ENCODE measurements at places on chromosomes 3 and 15.

DNA sequence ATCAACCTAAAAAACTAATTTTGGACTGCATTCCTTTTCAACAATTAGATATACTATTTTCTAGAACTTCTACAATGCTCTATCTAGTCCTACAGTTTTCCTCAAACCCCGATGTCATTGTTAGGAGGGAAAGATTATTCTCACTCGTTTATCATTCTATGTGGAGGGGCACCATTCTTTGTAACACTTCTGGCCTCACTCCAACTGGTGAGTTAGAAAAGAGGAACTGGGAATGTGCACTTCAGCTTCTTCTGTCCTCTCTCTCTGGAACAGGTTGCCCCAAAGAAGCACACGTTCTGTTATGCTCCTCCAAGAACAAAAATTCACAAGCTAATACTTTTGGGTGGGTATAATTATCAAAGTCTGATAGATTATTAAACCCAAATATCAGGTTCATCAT is 137.9 kb downstream of the UACA start:
- H3K4me1 ChIP-seq, result no peaks in the 10 kb centered on the region
- no peaks in the 10 kb centered on the region for H3K27me3 ChIP-seq
- H3K4me3 ChIP-seq, result no peak overlapping the region
- H3K27ac ChIP-seq, result no peak overlapping the region

- H3K4me1 ChIP-seq, result no peaks in the 10 kb centered on the region
- H3K4me3 ChIP-seq, result no peak overlapping the region
- no peaks in the 10 kb centered on the region for H3K36me3 ChIP-seq
- H3K27ac ChIP-seq, result no peak overlapping the region
- no peak for DNase-seq
- H3K27me3 ChIP-seq, result no peaks in the 10 kb centered on the region
Measured at GRCh38 chr15:83813682-83814081, 159.8 kb downstream of the ADAMTSL3 start.

DNA sequence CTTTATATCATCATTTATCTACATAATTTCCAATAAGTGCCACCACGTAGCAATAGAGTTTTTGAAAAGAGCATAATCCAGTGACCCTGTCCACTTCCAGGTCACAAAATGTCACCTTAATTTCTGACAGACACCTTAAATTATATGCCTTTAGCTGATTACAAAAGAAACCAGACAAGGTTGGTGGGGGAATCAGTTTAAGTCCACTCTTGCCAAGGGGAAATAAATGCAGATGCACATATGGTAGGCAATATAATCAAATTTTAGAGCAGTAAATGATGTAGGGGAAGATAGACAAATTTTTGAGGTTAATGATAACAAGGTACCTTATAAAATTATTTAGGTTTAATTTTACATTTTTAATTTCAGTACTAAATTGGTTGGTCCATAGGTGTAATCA is 253.5 kb downstream of the ZIC1 start:
- H3K27me3 ChIP-seq, result no peaks in the 10 kb centered on the region
- no peak for DNase-seq
- no peaks in the 10 kb centered on the region for H3K4me1 ChIP-seq
- H3K27ac ChIP-seq, result no peak overlapping the region
- no peaks in the 10 kb centered on the region for H3K36me3 ChIP-seq

DNA sequence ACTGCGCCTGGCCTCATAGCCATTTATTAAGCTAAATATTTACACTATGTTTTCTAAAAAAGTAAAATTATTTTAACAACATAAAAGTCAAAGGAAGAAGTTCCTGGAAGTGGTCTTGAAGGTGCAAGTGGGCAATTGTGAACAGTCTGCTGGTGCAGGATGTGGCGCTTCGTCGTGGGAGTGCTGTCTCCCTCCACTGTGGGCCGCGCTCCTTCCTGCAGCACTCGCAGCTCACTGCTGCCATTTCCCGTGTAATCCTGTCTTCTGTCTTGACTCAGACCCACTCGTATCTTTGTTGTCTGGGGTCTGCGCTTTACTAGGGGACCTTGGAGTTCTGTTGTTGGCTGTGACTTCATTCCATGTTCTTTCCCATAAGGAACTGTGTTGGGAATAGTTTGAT is 56.3 kb downstream of the APBA2 start:
- H3K4me3 ChIP-seq, result no peak overlapping the region
- H3K4me1 ChIP-seq, result no peaks in the 10 kb centered on the region
- no peak for DNase-seq

DNA sequence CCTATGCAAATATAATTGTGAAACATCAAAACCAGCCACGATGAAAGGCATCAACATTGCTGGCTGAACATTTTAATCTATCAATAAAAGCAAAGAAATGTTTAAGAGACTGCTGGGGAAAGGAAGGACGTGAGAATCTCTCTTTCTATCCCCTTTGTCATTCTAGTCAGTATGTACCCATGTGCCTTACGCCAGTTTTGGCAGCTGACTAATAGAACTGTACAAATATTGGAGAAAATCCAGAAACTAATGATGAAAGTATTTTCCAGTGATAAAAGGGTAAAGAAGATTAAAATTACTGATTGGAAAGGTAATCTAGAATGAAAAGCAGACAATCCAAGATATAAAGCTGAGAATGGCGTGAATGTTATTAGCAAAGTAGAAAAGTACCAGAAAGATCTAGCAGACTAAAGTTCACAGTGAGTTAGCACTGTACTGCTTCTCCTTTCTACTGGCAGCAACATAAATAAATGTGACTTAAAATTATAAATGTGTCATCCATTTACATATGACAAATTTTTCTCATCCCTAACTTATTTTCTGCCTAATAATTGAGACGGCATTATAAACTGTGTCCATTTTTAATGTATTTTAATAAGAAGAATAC is 401.9 kb upstream of the CNTN4 start:
- H3K36me3 ChIP-seq, result no peaks in the 10 kb centered on the region
- H3K27me3 ChIP-seq, result no peaks in the 10 kb centered on the region
- H3K27ac ChIP-seq, result no peak overlapping the region
- H3K4me1 ChIP-seq, result peaks cover 3% of the 10 kb centered on the region
- no peak overlapping the region for H3K4me3 ChIP-seq

DNA sequence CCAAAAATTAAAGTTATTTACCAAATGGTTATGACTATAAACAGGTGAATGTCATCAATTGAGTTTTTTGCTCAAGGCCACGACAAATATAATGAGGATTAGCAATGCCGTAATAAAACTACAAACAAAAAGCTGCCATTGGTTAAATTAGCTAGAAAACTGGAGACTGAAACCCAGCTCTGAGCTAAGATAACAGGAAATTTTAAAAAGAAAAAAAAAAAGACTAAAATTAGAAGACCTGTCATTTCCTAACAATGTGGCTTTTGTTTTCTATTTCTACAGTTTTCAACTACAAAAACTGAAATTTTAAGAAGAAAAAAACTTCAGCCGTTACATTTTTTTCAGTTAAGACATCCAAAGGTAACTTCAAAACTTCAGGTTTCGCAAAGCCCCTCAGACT is 9.7 kb downstream of the SLC12A6 start:
- H3K27ac ChIP-seq, result no peak overlapping the region
- H3K4me1 ChIP-seq, result no peaks in the 10 kb centered on the region
- H3K27me3 ChIP-seq, result no peaks in the 10 kb centered on the region
- no peak overlapping the region for H3K4me3 ChIP-seq
- DNase-seq, result no peak

- H3K27ac ChIP-seq, result no peak overlapping the region
- no peak for DNase-seq
- H3K27me3 ChIP-seq, result no peaks in the 10 kb centered on the region
Measured at GRCh38 chr3:129213238-129213637, 29.5 kb upstream of the CNBP start.

DNA sequence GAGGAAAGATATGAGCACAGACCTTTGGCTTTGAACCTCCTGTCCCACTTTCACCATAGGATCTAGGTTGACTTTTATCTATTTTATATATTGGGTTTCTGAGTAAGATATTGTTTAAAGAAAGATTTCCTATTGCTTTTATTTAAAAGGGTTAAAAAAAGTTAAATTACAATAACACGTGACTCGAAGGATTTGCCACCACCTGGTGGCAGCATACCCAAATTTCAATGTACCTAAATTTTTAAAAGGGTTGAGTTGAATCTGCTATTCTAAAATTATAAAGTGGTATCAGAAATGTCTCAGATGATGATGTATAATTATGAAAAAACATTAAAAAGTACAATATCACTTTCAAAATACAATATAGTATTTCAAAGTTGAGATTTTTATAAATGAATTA is 368.4 kb downstream of the MECOM start:
- no peaks in the 10 kb centered on the region for H3K4me1 ChIP-seq
- no peak for DNase-seq
- no peaks in the 10 kb centered on the region for H3K27me3 ChIP-seq
- H3K36me3 ChIP-seq, result no peaks in the 10 kb centered on the region
- H3K27ac ChIP-seq, result no peak overlapping the region
- no peak overlapping the region for H3K4me3 ChIP-seq

DNA sequence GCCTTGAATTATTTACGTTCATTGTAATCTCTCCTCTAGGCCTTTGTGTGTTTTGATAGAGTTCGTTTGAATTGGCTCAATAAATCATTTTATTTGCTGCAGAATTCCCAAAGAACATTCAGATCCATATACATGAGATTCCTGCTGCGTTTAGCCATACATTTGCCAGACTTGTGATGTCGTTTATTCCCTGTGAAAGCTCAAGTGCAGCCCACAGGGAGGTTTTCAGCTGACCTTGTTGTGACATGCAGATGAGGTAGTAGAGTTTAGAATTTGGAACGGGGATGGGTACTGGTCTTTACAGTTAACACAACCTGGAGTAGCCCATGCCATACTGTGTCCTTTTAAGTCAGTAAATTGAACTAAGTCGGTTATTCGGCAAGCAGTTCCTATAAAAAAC is at the start of gene C3orf20:
TSS of gene C3orf20 (plus strand) at position 301 of the 400 bp plus-strand sequence. CDS start 7,573 bp downstream, outside the sequence.
- no peaks in the 10 kb centered on the region for H3K27me3 ChIP-seq
- H3K4me1 ChIP-seq, result peaks cover 6% of the 10 kb centered on the region
- no peak within 1 kb of the TSS for H3K4me3 ChIP-seq
- H3K36me3 ChIP-seq, result peaks cover 31% of the 10 kb centered on the region

- no peaks in the 10 kb centered on the region for H3K36me3 ChIP-seq
- DNase-seq, result no peak
- H3K27ac ChIP-seq, result no peak overlapping the region
- no peaks in the 10 kb centered on the region for H3K4me1 ChIP-seq
- no peaks in the 10 kb centered on the region for H3K27me3 ChIP-seq
- no peak overlapping the region for H3K4me3 ChIP-seq
Measured at GRCh38 chr3:49552087-49552486, 2.2 kb upstream of the BSN start.

DNA sequence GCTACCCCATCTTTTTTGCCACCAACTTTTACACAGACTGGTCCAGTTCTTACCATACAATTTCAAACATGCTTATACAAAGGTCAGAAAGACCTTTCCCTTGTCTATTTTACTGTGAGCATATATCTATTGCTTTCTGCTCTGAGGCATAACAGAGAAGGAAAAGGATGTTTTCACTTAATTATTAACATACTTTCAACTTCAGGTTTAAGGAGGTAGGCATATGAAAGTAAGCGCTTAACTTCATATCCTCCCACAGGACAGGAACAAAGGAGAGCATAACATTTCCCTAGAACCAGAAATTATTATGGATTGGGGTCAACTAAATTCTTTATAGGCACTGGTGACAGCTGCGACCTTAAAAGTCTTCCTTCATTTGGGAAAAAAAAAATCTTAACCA is 1.1 kb downstream of the MYEF2 start:
- DNase-seq, result no peak
- H3K4me1 ChIP-seq, result no peaks in the 10 kb centered on the region
- H3K27ac ChIP-seq, result no peak overlapping the region

DNA sequence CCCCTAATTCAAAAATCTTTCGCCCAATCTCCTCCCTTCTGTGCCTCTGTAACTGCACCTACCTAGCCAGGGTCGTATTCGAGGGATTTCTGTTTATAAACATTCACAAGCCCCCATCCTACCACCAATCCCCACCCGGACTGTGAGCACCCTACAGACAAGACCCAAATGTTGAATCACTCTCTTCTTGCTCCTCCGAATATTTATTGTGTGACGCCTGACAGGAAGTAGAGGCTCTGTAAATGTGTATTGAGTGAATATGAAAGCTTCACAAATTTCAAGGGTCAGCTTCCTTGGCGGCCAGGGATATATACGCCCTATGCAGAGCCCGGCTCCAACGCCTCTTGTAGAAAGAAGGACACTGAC is 1.6 kb downstream of the BDH1 start:
- H3K36me3 ChIP-seq, result no peaks in the 10 kb centered on the region
- no peak for DNase-seq
- peak overlapping the region; percentile 44 for H3K4me3 ChIP-seq
- H3K4me1 ChIP-seq, result peaks cover 27% of the 10 kb centered on the region

GRCh38 chr3:27716309-27716708 is 5.8 kb downstream of the EOMES start:
- H3K36me3 ChIP-seq, result no peaks in the 10 kb centered on the region
- H3K27ac ChIP-seq, result no peak overlapping the region
- peaks cover 32% of the 10 kb centered on the region for H3K4me1 ChIP-seq
- no peaks in the 10 kb centered on the region for H3K27me3 ChIP-seq
- H3K4me3 ChIP-seq, result no peak overlapping the region

- no peaks in the 10 kb centered on the region for H3K27me3 ChIP-seq
- DNase-seq, result no peak
- H3K27ac ChIP-seq, result no peak overlapping the region
Measured at GRCh38 chr15:75590239-75590638, 11.1 kb upstream of the PTPN9 start.

- H3K36me3 ChIP-seq, result no peaks in the 10 kb centered on the region
- H3K4me3 ChIP-seq, result no peak overlapping the region
- DNase-seq, result no peak
- no peaks in the 10 kb centered on the region for H3K27me3 ChIP-seq
Measured at GRCh38 chr3:87503900-87504498, 227.6 kb upstream of the POU1F1 start.

DNA sequence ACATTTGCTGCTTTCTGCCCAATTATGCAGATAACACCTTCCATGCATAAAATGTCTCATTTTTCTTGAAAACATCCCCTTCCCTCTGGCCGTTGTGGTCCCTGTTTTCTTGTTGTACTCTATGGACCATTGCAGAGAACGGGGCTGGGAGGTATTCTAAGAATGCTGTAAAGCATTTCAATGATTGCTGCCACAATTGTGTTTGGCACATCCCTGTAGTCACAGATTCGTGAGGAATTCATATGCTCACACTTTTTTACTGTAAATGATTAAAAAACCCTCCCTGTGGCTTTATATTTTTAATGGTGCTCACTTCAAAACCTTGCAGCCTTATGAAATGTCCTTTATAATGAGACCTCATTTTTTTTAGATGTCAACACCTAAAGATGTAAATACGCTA is 207.2 kb upstream of the GBE1 start:
- no peak overlapping the region for H3K27ac ChIP-seq
- no peaks in the 10 kb centered on the region for H3K27me3 ChIP-seq
- no peaks in the 10 kb centered on the region for H3K4me1 ChIP-seq

DNA sequence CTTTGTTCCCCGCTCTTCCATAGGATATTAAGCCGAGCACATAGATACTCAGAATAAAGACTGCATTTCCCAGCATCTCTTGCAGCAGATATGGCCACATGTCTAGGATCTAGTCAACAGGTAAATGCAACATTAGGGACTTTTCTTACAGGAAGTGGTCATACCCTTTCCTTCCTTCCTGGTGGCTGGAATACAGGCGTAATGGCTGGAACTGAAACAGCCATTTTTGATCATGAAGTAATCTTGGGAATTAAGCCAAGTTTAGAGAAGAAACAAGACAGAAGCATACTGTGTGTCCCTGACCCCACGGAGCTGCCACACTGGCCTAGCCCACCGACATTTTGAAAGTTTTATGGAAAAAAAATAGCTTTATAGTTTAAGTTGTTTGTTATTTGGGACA is 234.0 kb downstream of the XXYLT1 start:
- H3K36me3 ChIP-seq, result no peaks in the 10 kb centered on the region
- no peak for DNase-seq
- peaks cover 25% of the 10 kb centered on the region for H3K4me1 ChIP-seq
- no peaks in the 10 kb centered on the region for H3K27me3 ChIP-seq

Measured in right lobe of liver (tissue), 6 donors.